ENCODE measurements at places on chromosomes 12 and 14.

DNA sequence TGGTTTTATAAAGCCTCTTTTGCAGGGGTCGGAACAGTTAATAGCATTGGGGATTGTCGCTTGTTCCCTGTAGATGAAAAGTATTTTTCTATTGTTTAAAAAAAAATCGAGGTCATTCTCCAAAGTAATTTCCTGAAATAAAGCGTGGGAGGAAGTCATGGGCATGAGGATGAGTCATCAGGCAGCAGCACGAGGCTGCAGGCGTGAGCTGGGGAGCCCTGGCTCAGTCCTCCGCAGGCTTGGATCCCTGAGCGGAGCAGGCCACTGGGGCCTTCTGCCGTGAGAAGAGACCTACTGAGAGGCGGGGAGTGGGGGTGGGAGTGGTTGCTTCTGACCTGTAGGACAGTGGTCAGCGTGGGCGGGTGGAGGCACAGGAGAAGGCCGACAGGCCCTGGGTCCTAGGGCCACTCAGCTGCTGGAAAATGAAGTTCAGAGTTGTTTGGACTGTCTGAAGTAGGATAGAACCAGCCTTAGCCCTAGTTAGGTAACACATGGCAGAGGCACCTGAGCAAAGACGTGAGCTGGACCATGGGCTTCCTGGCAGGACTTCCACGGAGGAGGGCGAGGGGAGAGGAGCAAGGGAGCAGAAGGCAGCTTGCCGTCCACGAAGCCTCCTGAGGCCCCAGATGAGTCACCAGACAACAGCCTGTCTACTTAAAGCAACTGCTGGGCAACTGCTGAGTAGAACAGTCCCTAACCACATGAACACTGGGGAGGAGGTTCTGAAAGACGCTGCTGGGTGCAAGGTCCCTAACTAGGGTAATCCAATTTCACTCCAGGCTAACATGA, 21.1 kb upstream of the LGALS3 start:
- peak; percentile 95 for DNase-seq

DNA sequence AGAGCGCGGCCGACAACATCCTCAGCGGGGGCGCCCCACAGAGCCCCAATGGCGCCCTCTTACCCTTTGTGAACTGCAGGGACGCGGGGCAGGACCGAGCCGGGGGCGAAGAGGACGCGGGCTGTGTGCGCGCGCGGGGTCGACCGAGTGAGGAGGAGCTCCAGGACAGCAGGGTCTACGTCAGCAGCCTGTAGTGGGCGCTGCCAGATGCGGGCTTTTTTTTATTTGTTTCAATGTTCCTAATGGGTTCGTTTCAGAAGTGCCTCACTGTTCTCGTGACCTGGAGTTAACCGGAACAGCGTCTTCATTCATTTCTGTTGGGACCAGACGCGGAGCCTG, 103.8 kb upstream of the FKBP4 start:
- DNase-seq = no peak

- DNase-seq = no peak
These were observed 550 bp downstream of the GNG2 start for GRCh38 chr14:51860825-51861499.

GRCh38 chr12:49825360-49825970, 2.7 kb downstream of the NCKAP5L start:
- no peak for DNase-seq

DNA sequence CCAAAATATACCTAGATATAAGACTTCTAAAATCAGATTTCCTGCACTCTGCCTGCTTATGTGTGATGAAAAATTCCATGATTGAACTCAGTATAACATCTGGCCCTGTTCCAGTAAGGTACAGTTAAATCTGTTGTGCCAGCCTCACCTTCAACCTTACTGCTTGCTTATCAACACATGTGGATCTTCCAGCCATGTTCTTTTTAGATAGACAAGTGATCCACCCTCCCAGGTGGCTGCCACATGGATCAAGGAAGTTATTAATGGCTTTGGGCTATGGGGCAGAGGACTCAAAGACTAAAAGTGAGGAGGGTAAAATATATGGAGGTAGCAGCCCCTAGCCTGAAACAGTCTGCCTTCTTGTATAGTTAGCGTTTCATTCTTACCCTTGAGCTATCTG, 25.3 kb upstream of the MAGOHB start:
- no peak for DNase-seq

- DNase-seq = no peak
These were observed 2.6 kb downstream of the SIX4 start for GRCh38 chr14:60721326-60722106.

DNA sequence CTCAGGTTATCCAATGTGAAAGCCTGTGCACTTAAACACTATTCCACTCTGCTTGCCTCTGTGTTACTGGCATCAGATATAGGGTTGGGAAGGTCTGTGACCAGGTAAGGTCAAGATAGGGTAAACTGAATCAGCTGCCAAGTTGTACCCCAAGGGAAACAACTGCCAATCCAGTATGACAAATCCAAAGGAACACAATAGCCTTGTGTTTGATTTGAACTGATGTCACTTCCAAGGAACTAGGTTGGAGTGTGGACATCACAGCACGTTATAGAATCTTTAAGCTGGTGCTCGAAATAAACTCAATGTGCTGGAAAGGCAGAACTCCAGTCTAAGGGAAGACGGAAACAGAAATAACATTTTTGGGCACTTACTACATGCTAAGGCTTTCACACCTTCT, 223.4 kb upstream of the BTG1 start:
- no peak for DNase-seq

- DNase-seq = no peak
These were observed 23.8 kb downstream of the TMTC1 start for GRCh38 chr12:29759950-29760349.

DNA sequence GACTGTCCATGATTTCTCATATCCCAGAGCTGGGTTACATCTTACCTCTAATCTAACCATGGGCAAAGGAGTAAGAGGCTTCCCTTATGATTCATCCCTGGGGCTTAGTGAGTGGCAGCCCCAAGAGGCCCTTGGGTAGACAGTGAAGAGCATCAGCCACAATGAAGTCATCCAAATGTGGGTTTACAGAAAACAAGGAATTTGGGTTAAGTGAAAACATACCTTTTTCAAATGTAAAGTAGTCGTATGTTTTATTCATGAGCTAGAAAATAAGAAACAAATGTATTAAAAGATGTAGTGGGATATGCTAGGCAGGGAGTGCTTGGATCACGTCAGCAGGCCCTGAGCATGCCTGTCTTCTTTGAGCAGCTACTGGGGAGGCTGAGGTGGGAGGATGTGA, 54.0 kb upstream of the ELK3 start:
- peak; percentile 48 for DNase-seq

DNA sequence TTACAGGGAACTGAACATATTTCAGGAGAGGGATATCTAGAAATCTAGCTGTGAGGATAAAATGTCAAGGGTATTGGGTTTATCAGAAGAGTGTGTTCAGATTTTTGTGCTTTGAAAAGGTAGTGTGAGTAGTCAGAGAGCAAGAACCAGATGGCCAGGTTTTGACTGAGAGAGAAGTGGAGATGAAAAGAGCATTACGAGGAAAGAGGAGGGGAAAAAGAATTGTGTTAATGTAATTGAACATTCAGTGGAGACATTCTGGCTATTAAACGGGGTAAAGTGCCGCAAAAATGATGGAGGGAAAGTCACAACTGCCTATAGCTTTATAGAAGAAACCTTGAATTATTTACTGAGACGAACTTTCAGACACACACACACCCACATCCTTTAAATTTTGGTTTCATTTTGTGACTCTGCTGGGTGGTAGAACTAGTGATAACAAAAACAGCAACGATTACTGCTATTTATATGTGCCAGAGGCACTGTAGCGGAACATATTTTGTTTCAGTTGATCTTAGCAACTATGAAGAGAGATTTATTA, 213.6 kb downstream of the ERC1 start:
- DNase-seq = no peak

GRCh38 chr12:123886258-123886657, 86.4 kb downstream of the CCDC92 start:
- no peak for DNase-seq

- no peak for DNase-seq
These were observed 890 bp downstream of the TEP1 start for GRCh38 chr14:20412411-20412810.

DNA sequence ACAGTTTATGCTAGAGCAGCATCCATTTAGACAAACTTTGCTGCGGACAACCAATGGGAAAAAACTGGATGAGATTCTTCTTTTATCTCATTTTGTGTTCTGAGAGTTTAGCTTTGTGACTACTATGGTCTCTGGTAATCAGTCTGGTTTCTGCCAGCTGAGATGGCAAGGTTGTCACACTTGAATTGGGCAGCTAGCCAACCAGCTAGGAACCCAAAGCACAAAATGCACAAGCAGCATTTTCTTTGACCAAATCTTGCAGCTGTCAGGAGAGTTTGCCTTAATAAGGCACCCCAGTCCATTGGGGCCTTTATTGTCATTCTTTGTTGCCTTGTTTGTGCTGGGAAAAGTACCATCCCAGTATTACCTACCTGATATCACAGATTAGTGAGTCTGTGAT, 34.0 kb upstream of the ETV6 start:
- no peak for DNase-seq

- no peak for DNase-seq
These were observed 17.7 kb upstream of the CD27 start for GRCh38 chr12:6426882-6427671.

- DNase-seq = no peak
These were observed 49.0 kb downstream of the SLC8B1 start for GRCh38 chr12:113285679-113286610.

GRCh38 chr14:100601064-100601463, 13.8 kb upstream of the BEGAIN start:
- DNase-seq = no peak

GRCh38 chr14:28763751-28764256, 2.8 kb upstream of the FOXG1 start:
- no peak for DNase-seq

DNA sequence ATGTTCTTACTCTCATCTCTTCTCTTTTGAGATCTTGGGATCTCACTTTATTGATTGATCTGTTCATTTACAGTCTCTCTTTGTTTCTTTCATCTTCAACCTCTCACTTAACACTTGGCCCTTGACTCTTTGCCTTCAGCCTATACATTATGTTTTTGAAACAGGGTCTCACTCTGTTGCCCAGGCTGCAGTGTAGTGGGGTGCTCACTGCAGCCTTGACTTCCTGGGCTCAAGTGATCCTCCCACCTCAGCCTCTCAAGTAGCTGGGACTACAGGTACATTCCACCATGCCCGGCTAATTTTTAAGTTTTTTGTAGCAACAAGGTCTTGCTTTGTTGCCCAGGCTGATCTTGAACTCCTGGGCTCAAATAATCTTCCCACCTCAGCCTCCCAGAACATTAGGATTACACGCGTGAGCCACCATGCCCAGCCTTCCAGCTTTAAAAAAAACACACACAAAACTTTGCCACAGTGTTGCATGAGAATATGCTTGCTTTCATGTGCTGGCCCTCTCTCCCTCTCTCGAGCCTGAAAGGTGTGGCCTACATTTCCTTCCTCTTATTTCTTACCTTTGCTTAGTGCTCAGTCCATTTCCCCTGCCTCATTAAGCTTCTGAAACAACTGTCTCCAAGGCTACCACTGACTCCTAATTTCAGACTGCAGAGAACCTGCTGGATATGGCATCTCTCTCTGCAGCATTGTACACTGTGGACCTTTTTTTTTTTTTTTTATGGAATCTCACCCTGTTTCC, 9.9 kb downstream of the DIP2B start:
- no peak for DNase-seq

- no peak for DNase-seq
These were observed 124.2 kb downstream of the GLT1D1 start for GRCh38 chr12:128977441-128977840.

DNA sequence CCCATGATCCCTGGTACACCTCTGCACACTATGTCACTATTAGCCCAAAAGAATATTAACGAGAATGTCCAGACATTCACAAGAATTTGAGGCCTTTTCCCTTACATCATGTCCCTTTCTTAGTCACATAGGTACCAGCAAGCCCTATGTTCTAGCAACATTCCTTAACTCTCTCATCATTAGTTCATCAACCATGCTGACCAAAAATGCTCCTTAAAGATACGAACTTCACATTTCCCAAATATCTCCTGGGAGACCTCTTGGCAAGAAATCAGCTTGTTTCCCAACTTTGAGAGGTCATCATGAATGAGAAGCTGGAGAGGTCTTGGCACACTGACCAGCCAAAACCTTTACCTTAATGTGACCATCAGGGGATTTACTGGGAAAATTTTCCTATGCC, 4.6 kb downstream of the SALL2 start:
- no peak for DNase-seq

DNA sequence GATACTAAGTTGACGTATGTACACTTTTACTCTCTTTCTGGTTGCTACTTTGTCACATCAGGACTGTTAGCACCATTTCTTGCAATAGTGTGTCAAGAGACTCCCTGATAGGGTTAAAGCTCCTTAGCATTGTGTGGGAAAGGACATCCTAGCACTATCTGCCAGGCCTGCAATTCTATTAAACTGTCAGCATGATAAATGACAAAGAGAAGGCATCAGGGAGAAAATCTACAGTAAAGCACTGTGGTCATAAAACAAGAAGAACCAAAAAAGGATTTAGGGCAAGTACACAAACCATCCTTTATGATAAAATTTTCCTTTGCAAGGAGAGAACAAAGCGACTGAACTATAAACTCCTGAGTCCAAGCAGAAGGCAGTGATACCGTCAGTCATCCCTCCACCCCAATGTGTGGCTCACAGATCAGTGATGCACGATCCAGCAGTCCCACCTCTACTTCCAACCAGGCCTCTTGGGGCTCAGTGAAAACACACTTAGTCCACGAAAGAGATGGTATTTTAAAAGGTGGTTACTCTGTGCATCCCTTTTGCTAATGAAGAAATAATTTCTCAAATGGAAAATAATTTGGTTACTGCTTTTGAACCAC, 31.4 kb upstream of the SLC35F4 start:
- no peak for DNase-seq

DNA sequence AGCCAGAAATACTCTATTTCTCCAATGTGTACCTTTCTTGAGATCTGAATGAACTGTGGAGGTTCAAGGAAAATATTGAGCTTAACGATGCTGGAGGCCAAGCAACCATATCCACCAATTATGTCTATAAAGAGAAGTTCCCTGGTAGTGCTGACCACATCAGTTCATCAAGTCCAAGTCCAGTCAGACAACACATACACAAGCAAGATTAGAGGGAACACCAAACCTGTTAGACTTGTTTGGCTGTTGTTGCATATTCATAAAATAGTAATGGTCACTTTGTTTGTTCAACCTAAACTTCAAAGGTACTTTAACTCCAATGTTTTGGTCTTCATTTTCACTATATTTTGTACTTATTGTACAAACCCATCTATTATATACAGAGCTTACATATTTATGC, 81.6 kb downstream of the LMO3 start:
- DNase-seq = no peak

DNA sequence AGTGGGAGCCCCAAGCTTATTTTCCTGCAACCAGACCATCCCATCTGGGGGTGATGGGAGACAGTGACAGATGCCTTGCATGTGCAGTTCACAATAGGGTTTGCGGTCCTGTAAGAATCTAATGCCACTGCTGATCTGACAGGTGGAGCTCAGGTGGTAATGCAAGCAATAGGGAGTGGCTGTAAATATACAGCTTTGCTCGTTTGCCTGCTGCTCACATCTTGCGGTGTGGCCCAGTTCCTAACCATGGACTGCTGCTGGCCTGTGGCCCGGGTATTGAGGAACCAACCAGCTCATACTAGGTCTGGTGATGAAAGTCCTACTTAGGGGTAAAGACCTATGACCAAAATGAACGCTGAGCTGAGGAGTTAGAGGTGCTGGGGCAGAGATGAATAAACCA, 36.1 kb upstream of the CCDC88C start:
- no peak for DNase-seq
